Endothelial cell of umbilical vein (primary cell): ENCODE measurements at places on chromosomes 3 and 15.

GRCh38 chr15:91522605-91523332 lies 330.7 kb upstream of the SLCO3A1 start:
- no peak for DNase-seq

DNA sequence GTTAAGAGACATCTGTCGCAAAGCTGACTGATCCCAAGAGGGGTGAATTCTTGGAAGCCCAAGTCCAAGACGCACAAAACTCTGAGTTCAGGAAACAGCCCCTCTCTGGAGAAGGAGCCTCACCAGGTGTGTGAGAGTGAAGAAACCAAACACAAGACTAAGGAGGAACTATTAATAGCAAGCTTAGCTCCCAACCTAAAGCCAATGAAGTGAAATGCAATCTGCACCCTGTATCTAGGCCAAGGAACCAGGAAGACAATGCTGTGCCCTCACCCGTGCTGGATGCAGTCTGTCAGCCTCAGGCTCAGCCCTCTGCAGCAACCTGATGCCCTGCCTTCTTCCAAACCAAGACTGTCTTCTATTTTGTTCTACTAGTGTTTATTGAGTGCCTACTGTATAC lies 22.5 kb upstream of the THBS1 start:
- DNase-seq, result no peak

DNA sequence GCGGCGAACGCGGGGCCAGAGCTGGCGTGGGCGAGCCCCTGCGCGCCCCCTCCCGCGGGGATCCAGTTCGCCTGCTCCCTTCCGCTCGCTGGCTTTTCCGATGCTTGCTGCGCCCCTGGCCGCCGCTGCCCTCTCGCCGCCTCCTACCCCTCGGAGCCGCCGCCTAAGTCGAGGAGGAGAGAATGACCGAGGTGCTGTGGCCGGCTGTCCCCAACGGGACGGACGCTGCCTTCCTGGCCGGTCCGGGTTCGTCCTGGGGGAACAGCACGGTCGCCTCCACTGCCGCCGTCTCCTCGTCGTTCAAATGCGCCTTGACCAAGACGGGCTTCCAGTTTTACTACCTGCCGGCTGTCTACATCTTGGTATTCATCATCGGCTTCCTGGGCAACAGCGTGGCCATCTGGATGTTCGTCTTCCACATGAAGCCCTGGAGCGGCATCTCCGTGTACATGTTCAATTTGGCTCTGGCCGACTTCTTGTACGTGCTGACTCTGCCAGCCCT lies 721 bp downstream of the P2RY1 start:
- DNase-seq, result peak; percentile 37

DNA sequence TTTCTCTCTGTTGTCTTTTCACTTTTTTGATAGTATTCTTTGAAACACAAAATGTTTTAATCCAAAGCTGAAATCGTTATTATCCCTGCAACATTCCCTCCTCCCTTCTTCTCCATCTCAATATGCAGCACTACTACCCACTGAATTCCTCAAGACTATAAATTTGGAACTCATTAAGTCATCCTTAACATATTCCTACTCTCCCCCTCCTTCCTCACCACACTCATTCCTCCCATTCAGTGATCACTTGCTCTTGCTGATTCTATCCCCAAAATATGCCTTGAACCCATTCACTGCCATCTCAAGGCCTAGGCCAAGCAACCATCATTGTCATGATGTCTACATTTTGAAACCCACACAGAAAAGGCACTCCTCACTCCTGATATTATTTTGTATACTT lies 2.4 kb upstream of the PIK3R4 start:
- no peak for DNase-seq

DNA sequence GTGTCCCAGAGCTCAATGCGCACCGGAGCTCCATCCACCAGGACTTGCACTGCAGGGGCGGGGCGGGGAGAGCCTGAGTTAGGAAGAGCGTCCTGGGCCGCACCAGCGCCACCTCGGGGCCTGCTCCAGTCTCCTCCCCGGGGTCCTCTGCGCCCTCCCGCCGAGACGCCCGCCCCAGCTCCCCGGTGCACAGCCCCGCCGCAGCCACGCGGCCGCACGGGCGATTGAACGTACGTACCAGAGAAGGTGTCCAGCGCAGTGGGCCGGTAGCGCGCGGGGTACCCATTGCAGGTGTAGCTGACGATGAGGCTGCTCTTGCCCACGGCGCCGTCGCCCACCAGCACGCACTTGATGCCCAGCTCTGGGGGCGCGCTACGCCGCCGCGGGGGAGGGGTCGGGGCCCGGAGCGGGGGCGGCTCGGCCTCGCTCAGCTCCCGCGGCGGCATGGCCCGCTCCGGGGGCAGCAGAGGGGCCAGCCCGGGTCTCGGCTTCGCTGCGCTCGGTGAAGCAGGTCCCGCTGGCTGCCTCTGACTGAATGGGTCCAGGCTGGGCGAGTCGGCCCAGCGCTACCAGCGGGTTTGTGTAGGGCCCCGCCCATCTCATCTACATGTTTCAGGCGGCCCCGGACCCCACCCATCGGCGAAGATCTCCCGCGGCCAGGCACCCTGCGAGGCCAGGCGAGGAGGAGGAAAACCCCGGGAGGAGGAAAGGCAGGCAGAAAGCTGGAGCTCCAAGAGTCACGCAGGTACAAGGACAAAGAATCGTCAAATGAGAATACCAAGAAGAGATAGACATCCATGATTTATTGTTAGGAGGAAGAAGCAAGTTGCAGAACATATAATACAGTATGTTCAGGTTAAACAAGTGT lies at the start of gene RHOV:
Gene RHOV, minus strand, starts transcription at position 541 of the 868 bp plus-strand sequence. Its CDS starts 95 bp downstream, at position 446.
- peak; percentile 43 for DNase-seq

DNA sequence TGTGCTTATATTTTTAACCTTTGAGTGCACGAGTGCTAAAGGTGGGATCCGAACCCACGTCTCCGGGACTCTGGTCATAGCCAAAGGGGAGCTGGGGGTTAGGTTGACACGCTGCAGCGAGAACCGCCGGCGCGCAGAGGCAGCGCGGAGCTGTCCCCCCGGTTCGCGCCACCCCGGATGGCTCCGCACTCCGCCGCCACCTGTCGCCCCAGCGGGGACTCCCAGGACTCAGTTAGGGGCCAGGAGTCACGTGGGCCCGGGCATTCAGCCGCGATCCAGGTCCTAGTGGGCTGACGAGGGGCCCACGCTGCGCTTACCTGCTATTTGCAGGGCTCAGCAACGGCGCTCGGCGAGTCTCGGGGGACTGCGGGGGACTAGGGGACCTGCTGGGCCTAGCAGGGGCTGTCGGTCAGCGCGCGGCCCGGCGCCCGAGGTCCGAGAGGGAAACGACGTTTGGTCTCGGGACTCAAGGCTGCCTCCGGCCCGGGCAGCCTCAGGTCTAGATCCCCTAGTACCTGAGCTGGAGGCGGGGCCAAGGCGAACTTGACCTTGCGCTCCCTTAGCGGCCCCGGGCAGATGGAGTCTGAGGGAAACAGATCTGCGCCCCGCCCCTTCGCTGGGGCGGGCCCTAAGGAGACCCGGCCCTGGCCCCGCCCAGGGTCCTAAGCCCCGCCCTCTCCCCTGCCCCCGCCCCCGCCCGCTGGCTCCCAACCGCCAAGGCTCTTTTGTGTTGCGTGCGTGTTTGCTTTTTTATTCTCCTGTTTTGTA lies at the start of gene NMNAT3:
Gene NMNAT3, minus strand, starts transcription at position 585 of the 768 bp plus-strand sequence. CDS start 50,248 bp downstream, outside the sequence.
- peak; percentile 62 for DNase-seq

- no peak for DNase-seq
Observed at GRCh38 chr3:11273891-11274291, 1.7 kb downstream of the ATG7 start.

GRCh38 chr3:70970171-70970570 lies 613.4 kb downstream of the FOXP1 start:
- no peak for DNase-seq

DNA sequence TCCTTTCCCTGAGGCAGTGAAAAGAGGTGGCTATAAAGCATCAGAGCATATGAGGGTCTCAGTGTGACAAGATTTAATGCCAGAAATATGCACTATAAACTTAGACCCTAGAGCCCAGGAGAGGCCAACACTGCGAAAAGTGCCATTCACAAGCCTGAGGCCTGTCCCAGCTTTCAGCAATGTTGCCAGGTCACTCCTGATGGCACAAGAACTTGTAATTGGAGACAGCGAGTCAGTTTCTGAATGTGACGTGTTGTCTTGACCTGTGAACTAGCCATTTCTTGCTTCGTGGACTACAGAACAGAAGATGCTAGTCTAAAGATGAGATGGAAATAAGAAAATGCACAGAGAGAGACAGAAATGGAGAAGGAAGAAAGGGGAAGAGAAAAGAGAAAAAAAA lies 87.9 kb downstream of the WDR72 start:
- DNase-seq, result no peak

DNA sequence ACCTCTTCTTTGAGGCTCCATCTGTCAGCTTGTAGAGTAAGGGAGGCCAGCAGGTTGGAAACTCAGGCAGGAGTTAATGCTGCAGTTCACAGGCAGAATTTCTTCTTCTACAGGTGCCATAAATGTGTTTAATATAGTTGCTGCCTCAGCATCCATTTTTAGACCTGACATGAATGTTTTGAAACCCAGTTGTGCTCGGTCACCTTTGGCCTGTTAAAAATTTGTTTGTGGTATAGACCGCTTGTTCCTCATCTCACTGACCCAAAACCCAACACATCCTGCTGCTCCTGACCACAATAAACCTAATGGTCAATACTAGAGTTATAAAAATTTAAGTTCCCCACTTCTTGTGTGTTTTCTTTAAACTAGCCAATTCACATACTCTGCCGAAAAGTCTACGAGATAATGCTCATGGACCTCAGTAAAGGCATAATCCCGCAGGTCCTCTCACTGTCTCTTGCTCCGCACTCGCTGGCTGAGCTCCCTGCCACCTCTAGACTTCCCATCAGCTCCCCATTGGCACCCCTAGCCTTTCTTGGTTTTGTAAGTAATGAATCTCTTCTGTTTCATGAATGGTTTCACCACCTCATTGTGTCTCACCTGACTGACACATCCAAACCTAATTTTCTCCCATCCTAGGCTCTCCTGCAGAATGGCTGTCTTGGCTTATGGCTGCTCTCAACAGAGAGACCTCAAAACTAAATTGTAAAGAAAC lies 138.5 kb upstream of the STRIT1 start:
- DNase-seq, result no peak

GRCh38 chr3:134477002-134477401 lies 8.8 kb downstream of the ANAPC13 start:
- DNase-seq, result no peak

DNA sequence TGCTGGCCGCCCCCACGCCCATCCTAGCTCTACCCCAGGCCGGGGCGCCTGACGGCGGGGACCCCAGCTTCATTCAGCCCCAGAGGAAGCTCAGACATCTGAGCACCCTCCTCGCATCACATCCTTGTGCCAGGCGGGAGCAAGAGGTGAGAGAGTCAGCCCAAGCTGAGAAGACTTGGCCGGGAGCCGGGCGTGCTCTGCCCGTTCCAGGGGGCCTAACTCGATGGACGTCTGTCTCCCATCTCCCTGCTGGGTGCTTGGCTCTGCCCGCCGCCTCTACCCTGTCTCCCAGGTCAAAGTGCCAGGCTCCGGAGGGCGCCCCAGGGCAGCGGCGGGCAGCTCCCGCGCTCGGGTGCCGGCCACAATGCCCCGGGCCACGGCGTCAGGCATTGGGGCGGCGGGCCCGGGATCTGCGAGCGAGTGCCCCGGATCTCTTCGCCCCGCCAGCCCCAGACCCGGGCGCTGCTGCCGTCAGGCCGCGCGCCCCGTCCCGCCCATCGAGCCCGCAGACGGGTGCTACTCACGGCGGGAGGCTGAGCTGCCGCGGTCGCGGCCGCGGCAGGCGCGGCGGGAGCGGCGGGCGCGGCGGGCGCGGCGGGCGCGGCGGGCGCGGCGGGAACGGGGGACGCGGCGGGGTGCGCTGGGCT lies 388 bp downstream of the DAPK2 start:
- no peak for DNase-seq

GRCh38 chr3:125350597-125350996 lies 24.5 kb downstream of the ZNF148 start:
- peak; percentile 30 for DNase-seq

DNA sequence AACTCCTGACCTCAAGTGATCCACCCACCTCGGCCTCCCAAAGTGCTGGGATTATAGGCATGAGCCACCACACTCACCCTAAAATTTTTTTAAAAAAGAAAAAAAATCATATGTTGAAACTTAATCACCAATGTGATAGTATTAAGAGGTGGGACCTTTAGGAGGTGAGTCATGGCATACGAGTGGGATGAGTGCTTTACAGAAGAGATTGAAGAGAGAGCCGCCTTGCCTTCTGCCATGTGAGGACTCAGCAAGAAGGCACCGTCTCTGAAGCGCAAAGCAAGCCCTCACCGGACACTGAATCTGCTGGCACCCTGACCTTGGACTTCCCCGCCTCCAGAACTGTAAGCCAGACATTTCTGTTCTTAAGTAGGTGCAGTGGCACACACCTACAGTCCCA lies 5.5 kb downstream of the ARPIN start:
- DNase-seq, result no peak
